ENCODE measurements at places on chromosomes 3 and 15.

- DNase-seq, result no peak
These were observed 7.8 kb upstream of the WNT7A start for GRCh38 chr3:13887495-13888300.

DNA sequence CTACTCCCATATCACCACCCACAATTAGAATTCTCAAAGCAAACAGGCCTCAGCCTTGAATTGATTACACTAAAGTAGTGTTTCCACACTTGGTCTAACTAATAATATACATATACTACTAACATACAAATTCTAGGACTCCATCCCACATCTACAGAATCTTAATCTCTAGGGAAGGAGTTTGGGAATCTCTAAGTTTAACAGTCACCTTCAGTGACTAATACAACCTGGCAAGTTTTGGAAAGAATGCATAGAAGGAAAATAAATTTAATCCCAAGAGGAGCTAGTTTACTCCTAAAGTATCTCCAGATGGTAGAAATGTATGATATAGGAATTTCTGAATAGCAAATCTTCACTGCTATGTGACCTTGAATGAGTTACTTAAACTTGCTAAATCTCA, 9.1 kb downstream of the CLPX start:
- DNase-seq, result peak; percentile 13

- DNase-seq, result no peak
These were observed 9.3 kb downstream of the CCDC33 start for GRCh38 chr15:74245342-74245931.

DNA sequence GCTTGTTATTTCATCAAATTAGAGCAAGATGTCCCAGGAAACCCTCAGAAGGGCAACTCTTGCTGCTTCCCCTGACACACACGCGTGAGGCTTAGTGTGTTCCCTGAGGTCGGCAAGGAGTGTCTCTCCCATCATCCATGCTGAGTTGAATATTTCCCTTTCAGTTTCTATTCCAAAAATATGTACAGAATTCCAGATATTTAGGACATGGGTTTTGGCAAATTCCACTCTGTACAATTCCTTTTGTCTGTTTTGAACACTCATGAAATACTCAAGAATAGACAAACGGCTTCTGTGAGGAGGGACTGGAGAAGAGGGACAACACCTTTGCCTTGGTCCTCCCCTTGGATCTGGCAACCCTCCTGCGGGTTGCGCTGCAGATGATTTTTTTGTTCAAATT, 138.0 kb downstream of the DUT start:
- peak; percentile 61 for DNase-seq

DNA sequence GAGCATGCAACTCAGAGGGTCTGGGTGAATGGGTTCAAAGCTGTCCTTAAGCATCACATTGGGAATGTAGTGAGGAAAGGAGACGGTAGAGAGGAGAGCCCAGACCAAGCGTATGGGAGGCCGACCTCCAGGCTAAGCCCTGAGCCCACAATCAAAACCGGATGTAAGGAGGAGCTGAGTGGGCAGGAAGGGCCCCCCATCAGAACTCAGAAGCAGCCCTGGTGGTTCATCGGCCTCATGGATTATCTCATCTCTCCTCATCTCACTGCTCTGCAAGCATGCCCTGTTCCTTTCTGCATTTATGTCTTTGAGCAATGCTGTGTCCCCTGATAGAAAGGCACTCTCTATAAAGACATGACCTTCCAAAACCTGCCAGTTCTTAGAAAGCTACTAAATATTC, 6.2 kb downstream of the HDC start:
- DNase-seq, result no peak

- no peak for DNase-seq
These were observed 32.0 kb downstream of the ATG7 start for GRCh38 chr3:11304175-11304574.

DNA sequence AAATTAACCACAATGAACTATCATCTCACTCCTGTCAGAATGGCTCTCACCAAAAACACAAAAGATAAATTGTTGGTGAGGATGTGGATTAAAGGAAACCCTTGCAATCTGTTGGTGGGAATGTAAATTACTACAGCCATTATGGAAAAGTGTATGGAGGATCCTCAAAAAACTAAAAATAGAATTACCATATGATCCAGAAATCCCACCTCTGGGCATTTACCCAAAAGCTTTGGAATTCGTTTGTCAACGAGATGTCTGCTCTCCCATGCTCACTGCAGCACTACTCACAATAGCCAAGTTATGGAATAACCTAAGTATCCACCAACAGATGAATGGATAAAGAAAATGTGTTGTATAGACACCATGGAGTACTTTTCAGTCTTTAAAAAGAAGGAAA, 21.6 kb downstream of the FSIP1 start:
- no peak for DNase-seq

All from AG10803 (cell line).